Foreskin fibroblast (primary cell): ENCODE measurements at places on chromosomes 5 and 9.

DNA sequence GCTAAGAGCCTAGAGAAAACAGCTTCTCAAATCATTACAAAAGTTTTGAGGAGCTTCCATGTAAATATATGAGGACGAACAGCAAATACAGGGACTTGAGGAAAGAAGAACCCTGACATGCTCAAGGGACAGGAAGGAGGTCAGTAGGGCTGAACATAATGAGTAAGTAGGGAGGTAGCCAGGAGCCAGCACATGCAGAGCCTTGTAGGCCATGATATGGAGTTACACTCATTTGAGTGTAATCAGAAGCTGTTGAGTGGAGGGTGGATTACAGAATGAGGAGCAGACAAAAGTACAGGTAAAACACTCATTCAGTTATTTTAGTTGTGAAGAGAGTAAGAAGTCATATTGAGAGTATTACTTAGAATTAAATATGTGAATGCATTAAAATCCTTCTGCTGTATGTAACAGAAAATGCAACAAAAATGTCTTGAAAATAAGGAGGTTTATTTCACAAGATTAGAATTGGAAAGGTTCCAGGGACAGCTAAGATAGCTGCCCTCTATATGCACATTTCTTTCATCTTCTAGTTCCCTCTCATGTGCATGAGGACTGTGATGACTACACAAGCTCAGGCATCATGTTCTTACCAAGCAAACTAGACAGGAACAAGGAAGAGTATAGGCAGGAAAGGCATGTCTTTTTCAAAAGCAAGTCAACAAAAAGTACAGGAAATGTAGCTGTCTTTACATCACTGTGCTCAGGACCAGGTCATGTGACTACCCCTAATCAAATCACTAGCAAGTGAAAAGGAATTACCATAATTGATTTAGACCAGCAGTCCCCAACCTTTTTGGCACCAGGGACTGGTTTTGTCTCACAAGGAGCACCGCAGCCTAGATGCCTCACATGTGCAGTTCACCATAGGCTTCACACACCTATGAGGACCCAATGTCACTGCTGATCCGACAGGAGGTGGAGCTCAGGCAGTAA is 87.2 kb downstream of the TMEM232 start:
- peak; percentile 18 for DNase-seq

DNA sequence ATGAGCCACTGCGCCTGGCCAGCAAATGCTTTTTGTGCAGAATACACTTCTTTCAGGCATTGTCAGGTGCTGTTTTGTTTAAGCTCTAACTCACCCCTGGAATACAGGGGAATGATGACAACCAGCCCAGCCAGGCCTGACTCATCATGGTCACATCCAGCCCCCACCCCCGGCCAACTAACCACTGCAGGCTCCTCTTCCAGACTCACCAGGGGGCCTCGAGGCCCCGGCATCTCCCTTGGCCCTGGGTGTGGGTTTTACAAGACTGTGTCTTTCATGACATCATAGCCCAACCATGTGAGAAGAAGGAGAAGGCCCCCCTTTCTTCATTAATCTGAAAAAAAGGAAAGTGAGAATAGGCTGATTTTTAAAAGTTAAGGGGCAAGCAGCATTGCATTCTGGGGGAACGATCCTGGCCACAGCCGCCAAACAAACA is 35.5 kb downstream of the OLFML2A start:
- peak; percentile 95 for DNase-seq

DNA sequence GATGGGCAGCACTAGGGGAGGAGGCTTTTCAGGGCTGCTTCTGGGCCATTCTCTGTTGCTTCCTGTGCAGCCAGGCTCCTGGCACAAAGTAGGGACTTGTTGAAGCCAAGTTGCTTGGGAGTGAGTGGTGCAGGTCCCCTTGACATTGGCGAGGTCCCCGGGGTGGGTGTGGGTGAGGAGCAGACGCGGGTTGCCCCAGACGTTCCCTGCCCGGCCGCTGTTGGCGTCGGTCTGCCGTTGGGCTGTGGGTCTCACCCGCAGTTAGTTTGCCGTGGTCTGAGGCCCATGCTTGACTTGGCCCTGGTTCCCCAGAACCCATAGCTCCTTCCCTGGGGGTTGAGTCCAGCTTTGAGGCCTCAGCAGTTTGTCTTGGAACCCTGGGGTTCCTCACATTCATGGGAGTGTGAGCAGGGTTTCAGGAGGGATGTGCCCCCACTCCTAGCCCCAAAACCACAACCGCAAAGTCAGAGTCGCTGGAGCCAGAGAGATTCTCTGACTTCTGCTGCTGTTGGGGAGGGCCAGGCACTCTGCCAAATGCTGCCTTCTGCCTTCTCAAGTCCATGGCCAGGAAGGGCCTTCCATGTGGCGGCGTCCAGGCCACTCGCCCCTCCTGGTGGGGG is 77.5 kb downstream of the RXRA start:
- peak; percentile 20 for DNase-seq

DNA sequence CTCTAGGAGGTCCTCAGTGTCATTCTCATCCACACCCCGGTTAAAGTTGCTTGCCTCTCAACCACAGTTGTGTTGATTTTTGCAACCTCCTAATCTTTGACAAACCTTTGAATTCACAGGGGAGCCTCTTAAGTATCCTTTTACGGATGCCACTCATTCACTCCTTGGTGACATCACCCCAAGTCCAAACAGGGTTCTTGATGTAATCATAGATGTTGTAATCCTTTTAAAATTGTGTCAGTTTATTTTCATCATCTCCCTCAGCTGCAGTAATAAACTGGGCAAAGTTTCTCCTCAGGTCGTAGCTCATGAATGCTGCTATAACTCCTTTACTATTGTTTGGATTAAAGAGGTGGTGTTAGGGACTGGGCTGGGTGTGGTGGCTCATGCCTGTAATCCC is 637.2 kb upstream of the NUDT12 start:
- DNase-seq = no peak

DNA sequence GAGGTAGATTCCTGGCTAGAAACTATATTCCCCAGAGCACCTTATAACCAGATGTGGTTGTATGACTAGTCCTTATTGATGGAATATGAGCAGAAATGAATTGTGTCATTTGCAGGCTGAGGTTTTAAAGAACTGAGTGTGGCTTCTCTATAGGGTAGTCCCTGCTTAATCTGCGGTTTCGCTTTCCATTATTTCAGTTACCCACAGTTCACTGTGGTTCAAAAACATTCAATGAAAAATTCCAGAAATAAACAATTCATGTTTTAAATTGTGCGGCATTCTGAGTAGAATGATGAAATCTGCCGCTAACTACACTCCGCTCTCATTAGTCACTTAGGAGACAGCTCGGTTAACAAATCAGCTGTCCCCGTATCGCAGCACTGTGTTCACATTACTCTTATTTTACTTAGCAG is 65.1 kb downstream of the ANKRD55 start:
- no peak for DNase-seq

GRCh38 chr9:133807037-133807436 is 68.9 kb upstream of the SARDH start:
- DNase-seq = no peak

- no peak for DNase-seq
These were observed 49.1 kb downstream of the FAM170A start for GRCh38 chr5:119678351-119679028.

GRCh38 chr9:34985311-34985899 is 4.1 kb upstream of the DNAJB5 start:
- peak; percentile 32 for DNase-seq

GRCh38 chr9:120980951-120981350 is 54.4 kb upstream of the TRAF1 start:
- no peak for DNase-seq

GRCh38 chr5:156798201-156798600 is 51.9 kb upstream of the PPP1R2B start:
- DNase-seq = no peak

DNA sequence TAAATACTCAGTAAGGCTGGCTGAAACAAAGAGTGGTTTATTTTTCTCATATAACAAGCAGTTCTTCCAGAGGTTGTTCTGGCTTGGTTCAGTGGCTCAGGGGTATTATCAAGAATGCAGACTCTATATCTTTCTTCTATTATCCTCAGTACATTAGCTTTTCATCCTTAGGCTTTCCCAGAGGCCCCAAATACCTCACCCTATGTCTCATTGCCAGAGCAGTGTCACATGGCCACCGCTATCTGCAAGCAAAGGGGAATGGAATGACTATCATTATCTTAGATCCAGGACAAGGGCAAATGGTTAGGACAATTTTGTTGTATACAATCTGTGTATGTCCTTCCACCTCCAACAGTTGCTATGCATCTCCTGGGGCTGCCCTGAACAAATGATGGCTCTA is 69.0 kb upstream of the SNX2 start:
- DNase-seq = peak; percentile 35

- no peak for DNase-seq
These were observed 68.5 kb upstream of the CEP78 start for GRCh38 chr9:78167356-78167755.

DNA sequence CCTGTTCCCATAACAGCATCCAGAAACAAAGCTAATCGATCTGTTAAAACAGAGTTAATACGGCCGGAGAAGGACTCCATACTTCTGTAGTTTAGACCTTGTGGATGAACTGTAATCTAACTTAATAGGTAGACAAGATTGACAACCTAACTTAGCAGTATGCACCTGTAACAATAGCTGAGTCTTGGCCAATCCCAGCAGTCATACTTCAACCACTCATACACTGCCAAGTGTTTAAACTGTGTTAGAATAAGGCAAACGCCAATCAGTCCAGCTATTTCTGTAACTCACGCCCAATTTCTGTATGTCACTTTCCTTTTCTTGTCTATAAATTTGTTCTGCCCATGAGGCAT is 33.7 kb upstream of the MACIR start:
- no peak for DNase-seq

DNA sequence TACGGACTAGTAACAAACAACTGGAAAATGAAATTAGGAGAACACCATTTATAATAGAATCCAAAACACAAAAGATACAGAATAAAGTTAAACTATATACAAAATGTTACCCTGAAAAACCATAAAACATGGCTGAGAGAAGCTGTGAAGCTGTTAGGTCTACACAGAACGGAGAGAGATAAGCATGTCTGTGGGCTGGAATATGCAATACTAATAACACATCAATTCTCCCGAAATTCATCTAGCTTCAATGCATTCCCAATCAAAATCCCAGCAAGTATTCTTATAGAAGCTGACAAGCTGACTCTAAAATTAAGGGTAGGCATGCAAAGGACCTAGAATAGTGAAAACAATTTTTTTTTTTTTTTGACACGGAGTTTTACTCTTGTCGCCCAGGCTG is 32.5 kb downstream of the CAMSAP1 start:
- DNase-seq = no peak

DNA sequence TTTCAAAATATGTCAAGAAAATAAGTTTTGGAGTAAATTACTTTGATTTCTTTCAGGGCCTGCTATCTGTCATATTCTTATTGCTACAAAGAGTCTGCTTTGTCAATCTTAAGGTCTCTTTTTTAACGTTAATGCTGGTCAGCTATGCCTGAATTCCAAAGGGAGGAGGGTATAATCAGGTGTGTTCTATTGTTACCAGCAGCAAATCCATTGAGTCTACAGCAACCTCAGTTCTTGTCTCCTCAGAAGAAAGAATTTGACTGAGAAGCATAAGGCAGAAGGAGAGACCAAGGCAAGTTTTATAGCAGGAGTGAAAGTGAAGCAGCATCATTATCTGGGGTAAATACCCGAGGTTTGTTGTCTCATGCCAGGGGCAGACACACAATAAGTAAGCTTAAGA is 23.7 kb upstream of the MINAR2 start:
- DNase-seq = no peak

DNA sequence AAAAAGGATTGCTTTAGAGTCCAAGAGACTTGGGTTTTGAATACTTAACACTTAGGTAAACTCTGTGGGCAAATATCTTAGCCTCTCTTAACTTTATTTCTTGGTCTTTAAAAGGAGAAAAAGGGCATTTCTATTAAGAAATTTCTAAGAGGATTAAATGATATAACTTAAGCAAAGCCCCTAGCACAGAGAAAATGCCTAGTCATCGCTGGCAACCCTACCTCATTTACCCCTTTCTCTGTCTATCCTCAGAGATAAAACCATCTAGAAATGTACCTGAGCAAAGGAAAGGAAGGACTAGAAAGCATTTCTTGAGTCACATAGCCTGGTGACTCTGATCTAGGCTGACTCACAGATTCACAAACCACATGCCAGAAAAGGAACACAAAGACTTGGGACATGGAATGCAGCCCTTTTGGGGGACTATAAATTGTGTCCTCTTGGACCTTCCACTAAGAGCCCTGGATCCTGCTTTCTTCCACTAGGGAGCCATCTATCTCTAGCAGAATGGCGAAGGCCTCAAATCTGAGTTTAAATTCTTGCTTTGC is 120.6 kb downstream of the FOXD1 start:
- DNase-seq = peak; percentile 66

DNA sequence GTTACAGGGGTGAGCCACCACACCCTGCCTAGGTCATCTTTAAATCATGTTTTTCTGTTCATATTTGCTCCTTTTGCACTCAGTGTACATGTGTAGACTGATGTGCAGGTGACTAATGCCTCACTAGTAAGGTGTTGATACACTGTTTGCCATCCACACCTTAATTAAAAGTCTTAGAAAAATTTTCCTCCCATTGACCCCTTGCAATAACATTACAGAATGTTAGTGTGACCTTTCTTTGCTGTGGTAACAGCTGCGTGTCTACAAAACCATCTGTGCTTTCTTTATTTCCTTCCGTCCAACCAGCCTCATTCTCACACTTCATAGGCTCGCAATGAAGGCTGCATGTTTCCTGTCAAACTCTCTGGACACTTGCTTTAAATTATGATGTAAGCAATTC is 6.6 kb upstream of the CEMIP2 start:
- no peak for DNase-seq

GRCh38 chr5:33827018-33827707 is 64.6 kb downstream of the ADAMTS12 start:
- no peak for DNase-seq

DNA sequence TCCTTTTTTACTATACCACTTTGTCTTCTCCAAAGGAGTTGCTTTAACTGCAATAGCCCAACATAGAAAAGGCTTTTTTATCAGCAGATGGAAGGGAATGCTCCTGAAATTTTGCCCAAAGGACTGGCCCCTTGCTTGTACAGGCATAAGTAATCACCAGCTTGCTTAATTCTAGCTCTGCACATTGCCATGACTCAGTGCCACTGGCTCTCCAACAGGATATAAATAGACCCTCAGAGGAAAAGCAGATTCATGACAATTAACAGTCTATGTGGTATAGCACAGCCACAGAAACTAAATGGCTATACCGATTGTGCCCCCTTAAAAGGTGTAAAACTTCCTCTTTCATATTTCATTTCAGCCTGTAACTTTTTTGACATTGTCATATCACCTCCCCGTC is 227.0 kb downstream of the ZNF608 start:
- peak; percentile 88 for DNase-seq

- no peak for DNase-seq
These were observed 125.6 kb downstream of the TLE1 start for GRCh38 chr9:81563739-81564138.

GRCh38 chr9:101673642-101674041 is 64.8 kb downstream of the GRIN3A start:
- no peak for DNase-seq

GRCh38 chr9:81112627-81113452 is 576.5 kb downstream of the TLE1 start:
- DNase-seq = no peak
